ENCODE measurements at places on chromosomes 5 and 9.

- DNase-seq, result no peak
Measured at GRCh38 chr9:108568093-108568492, 287.7 kb downstream of the ACTL7B start.

DNA sequence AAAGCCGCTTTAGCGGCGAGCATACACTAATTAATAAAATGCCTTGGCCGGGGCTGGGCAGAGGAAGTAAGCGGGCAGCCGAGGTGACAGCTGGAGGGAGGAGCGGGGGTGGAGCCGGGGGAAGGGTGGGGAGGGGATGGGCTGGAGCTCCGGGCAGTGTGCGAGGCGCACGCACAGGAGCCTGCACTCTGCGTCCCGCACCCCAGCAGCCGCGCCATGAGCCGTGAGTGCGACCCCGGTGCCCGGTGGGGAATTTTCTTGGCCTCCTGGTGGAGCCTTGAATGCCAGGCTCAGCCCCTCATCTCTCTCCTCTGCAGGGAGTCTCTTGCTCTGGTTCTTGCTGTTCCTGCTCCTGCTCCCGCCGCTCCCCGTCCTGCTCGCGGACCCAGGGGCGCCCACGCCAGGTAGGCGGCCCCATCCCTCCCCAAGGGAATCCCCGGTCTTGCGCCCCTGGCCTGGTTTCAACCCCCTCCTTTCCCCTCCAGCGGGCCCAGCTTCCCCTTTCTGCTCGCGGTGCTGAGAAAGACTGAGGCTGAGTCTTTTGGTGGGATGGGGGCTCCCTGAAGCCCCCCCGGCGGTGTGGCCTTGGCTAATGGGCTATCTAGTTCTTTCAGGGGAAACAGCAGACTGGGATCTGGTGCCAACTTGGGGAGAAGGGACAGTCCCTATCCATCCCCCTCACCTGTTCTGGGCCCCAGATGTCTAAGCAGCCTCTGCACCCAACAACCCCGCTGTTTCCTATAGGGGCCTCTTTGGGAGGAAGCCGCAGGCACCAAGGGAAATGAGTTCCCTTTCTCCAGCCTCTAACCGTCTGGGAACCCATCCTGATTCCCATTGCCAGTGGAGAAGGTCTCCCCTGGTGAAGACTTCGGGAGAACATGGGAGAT is at the start of gene PTGS1:
TSS of gene PTGS1 (plus strand) at position 156 of the 887 bp plus-strand sequence. CDS start at position 217, 61 bp downstream.
- DNase-seq, result no peak

DNA sequence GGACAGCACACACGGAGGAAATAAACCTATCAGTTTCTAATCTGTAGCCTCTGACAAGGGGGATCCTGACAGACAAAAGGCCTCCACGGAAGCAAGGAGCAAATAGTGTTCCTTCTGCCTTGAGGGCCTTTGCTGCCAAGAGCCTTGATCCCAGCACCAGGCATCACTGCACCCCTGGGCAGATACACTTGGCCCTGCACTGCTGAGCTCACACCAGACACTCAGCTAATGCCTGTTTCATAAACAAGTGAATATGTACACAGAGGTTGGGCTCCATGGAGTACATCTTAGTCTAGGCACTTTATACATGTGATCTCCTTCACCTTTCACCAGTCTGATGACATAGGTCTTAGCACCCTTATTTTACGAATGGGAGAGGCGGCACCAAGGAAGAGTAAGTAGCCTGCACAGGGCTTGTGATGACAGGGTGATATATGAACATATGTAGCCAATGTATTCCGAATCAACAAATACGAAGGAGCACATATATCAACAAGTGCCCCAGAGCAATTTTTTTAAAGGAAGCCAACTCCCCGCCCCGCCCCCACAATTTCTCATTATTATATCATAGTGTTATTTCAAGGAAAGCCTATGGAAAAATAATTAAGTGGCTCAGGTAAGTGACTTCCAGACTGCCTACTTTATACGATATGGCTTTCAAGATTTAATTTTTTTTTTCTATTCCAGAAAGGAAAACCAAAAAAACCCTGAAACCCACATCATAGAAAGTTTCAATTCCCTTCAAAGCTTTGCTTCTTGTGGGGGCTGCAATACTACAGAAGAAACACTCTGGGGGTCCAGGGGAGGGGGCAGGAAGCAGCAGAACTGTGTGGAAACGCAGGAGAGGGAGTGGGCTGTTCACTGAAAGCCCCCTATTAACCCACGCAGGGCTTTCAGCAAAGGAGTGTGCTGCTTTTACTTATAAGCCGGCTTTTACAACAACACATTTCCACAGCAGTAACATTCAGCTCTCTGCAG is 32.0 kb downstream of the CDC14B start:
- no peak for DNase-seq

DNA sequence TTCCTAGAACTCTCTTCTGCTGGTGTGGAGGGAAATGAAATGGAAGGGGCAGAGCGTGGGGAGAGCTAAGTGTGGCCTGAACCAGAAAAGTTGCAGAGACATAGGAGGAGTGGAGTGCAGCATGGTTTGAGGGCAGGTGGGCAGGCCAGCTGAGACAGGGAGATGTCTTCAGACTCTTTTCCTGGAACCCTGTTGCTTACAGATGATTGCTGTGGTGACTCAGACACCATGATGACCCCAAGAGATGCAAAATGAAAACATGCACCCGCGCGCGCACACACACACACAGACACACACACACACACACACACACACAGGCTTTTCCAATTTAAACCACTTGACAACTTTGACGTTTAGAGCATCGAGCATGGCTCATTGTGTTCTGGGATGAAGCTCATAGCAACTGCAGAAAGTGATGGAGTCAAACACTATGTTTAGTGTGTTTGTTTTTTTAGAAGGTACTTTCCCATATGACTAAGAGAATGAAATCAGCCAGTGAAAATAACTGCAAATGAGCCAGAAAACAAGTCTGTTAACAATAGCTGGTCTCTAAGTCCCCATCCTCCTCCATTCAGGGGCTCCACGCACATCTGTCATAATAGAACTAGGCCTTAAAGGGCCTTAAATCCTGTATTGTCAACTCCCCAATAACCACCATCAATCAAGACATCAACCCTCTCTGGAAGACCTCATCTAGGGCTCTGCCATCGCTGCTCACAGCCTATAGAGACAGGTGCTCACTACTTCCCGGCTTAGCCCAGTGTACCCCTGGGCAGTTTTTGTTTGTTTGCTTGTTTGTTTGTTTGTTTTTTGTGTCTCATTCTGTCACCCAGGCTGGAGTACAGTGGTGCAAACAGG is 9.6 kb downstream of the TMOD1 start:
- DNase-seq, result no peak

DNA sequence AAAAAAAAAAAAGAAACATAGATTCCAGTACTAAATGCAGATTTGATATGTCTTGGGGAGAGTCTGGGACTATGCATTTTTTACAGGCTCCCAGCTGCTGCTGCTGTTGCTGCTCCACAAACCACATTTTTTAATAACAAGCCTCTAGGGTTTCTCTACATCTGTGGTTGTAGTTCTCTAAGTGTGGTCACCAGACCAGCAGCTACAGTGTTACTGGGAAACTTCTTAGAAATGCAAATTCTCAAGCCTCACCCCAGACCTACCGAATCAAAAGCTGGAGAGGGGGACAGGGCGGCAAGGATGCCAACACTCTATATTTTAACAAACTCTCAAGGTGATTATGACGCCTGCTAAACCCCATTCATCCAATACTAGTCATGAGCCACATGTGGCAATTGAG is 293.4 kb upstream of the PTGER4 start:
- no peak for DNase-seq

GRCh38 chr5:151772846-151773561 is 1.2 kb downstream of the G3BP1 start:
- no peak for DNase-seq

DNA sequence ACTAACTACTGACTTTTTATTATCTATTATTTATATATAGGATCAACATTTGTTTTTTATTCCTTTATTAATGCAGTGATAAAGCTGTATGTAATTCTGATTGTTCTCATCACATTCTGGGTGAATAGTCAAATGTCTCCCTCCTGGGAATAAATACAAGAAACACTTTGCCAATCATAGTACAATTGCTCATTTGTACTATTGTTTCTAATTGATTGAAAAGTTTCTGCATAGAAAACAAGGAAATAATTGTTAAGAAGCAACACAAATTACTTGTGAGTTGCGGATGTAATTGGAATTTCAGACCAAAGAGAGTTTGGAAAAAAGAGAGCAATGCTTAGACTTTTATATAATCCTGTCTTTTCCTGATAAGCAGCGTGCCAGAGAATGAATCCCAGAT is 1013.9 kb downstream of the EFNA5 start:
- no peak for DNase-seq

DNA sequence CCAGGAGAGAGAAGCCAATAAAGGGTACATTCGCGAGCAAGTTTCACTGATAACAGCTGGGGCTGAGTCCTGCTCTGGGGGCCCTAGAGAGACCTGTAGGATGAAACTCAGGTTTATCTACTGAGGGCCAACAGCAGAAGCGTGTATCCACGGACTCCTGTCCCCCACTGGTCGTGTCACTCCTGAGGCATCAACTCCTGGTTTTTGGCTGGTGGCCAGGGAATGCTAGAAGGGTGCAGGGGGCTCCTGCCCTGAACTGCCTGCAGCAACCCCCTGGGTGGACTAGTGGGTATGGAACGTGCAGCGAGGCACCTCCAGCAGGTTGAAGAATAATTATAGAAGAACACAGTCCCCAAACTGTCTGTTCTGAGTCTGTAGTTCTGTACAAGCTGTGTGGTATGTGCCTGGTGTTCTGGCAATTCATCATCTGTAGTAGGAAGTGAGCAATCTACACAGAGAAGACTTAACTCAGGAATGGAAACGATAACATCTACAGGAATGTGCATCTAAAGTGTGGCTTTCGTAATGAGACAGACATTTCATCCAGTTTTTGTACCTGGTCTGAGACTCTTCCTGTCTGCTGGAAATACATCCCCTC is 64.5 kb upstream of the GNA14 start:
- DNase-seq, result no peak

DNA sequence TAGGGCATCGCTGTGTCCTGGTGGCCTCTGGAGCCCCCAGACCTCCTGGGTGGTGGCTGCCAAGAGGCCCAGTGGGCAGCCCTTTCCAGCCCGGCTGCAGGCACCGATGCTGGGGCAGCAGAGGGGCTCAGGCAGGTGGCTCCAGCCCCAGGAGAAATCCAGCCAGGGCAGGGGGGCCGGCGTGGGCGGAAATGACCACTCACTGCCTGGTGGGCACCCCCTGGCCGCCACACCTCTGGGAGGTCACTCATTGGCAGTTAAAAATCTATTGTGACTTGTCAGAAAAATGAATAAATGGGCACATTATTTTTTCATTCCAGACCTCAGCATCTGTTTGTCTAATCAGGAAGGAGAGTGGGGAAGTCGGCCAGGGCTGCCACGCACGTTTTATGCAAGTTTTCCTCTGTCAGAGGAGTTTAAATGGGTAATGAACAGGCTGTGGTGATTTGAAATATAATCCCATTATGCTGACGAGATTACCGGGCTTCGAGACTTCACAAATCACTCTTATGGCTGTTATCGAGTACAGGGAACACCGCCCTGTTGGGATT is 171.9 kb downstream of the GAPVD1 start:
- no peak for DNase-seq

DNA sequence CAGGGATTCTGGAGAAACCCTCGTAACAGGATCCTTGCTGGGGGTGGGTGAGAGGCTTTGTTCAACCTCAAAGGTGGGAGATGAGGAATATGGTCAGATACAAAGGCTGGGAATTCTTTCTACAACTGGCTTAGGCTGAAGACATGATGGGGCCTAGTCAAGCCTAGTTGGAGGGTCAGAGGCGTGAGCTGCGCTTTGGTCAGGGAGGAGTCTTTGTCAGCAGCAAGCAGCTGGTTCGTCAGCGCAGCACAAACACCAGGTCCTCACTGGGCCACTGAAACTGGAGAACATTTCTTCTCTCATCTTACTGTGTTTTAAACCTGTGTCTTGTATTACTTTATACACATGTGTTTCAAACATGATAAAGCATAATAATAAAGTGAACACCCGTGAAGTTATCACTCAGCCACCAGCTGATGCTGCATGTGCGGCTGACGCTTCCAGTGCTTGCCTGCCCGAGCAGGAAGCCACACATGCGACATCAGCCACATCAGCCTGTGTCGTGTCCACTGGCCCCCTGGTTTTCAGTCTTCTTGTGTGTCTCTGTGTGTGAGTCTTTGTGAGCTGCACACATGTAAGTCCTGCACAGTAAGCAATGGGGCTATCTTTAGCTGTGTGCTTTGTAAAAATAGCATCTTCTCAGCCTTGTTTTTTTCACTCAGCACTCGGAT is 81.5 kb downstream of the WNK2 start:
- DNase-seq, result no peak

- no peak for DNase-seq
Measured at GRCh38 chr9:33106827-33107621, 30.6 kb upstream of the SMU1 start.

GRCh38 chr9:106657926-106658325 is 205.0 kb upstream of the ZNF462 start:
- DNase-seq, result no peak

GRCh38 chr9:95874989-95875304 is 544 bp upstream of the ERCC6L2 start:
- no peak for DNase-seq

DNA sequence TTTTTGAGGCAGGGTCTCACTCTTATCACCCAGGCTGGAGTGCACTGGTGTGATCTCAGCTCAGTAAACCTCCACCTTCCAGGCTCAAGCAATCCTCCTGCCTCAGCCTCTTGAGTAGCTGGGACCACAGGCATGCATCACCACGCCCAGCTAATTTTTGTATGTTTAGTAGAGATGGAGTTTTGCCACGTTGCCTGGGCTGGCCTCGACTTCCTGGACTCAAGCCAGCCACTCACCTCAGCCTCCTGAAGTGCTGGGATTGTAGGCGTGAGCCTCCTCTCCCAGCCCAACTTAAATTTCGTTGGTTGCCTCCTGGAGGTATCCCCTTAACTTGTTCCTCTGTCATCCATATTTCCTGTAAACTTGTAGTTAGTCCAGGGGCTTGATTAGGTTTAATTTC is 47.2 kb downstream of the RAB24 start:
- DNase-seq, result no peak

DNA sequence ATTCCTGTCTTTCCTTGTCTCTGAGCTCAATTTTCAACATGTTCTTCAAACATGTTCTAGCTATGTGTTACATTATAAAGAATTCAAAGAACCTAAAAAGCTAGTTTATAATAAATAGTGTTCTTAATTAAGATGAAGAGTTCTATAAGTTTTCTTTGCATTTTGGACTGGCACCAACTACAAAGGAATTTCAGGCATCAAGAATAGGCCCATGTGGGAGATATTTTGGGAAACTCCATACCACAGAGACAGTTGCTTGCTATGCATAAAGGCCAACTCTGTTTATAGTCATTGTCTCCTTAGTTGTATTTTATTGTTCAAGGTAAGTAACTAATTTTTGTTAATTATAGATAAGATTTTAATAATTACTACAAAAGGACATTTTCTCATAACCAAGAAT is 4.5 kb downstream of the SLF1 start:
- DNase-seq, result no peak

Measured in RWPE2 (cell line).